ENCODE measurements at places on chromosomes 2 and 18. TPM values are rescaled to one million over a fixed set of nuclear protein-coding genes. Genes with fewer than 3 reads are reported as not detected.

Gene TEKT4
- total RNA-seq, result not detected

Gene SIX3
- total RNA-seq, result 2.9 TPM

Gene IL1F10
- not detected for total RNA-seq

Gene PLGLB1
- total RNA-seq, result 0.53 TPM

Gene GAREM2
- total RNA-seq, result 8.5 TPM

Gene EMX1
- 0.12 TPM for total RNA-seq

Gene EVX2
- not detected for total RNA-seq

Gene DUSP19
- total RNA-seq, result 0.34 TPM

Gene DES
- total RNA-seq, result 0.29 TPM

Gene RPIA
- total RNA-seq, result 29.3 TPM

Gene AQP12B
- not detected for total RNA-seq

Gene DPYSL5
- total RNA-seq, result 5.2 TPM

Gene C2orf68
- total RNA-seq, result 19.3 TPM

Gene BCL2
- total RNA-seq, result 0.56 TPM

Gene DSG2
- total RNA-seq, result 57.7 TPM

Gene SERPINE2
- 145 TPM for total RNA-seq

Gene TUBB6
- total RNA-seq, result 191 TPM

Gene CCDC150
- total RNA-seq, result 5.3 TPM

Gene DNAH7
- total RNA-seq, result 0.82 TPM
